Activated B cell treated with CpG ODN at 0.5 μM for 24 hours (primary cell): ENCODE measurements at places on chromosomes 7 and 10. TPM values are rescaled to one million over a fixed set of nuclear protein-coding genes. Genes with fewer than 3 reads are reported as not detected.

GRCh38 chr7:24134535-24134934 is 149.5 kb upstream of the NPY start:
- DNase-seq = no peak

DNA sequence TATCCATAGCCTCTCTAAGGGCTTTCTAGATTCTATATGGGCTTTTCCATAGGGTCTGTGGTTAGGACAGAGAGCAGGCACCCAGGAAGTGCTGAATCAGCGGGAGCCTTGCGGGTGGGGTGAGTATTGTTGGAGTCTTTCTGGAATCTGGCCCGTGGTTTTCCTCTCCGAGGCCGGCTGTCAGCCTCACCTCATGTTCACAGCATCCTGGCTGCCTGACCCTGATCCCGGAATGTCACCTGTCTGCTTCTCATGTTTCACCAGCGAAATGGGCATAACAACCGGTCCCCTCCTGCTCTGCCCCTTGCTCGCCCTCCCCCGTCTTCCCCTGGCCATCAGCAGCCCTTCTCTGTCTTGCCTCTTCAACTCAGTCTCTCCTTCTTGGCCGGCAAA is 36.5 kb downstream of the DDIT4 start:
- DNase-seq = no peak

GRCh38 chr10:114753126-114753525 is 68.5 kb upstream of the FHIP2A start:
- DNase-seq = no peak

DNA sequence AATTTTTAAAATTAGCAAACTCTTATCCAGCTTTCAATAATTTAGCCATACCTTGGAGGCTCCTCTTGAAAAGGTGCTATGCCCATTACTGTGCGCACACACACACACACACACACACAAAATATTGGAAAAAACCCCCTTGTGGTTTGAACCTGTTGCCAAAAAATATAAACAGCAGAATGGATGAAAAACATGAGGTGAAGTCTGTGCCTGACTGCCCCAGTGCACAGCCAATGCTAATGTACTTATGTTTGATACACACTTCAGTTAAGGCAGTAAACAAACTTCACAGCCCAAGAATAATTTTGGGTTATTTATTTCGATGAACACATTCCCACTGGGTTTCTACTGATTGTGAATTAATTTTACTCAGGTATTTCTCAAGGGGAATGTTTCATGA is 113.2 kb upstream of the SEM1 start:
- DNase-seq = no peak

IL15RA gene
- 19.1 and 19.8 TPM in 2 replicates for total RNA-seq

MALRD1 gene
- not detected in 2 replicates for total RNA-seq

LBX1 gene
- not detected in 2 replicates for total RNA-seq
